ENCODE measurements at places on chromosomes 16 and 17.

GRCh38 chr17:40825599-40825998 lies 3.2 kb upstream of the KRT10 start:
- DNase-seq = no peak

DNA sequence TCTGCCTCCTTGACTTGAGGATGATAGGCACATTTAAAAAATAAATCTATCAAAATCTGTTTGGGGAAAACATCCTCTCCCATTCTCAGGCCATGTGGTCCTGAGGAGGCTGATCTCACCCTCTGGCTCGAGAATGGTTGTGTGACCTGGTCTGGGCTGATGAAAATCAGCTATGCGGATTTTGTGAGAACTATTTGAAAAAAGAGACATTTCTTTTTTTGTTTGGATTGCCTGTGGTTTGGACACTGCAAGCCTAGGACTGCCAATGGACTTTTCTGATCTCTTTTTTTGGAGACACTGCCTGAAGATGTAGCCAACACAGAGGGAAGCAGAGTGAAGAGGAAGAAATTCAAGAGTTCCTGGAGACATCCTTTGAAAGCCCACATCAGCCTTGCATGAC lies 145.9 kb downstream of the HS3ST3B1 start:
- no peak for DNase-seq

- no peak for DNase-seq
Measured at GRCh38 chr17:8654822-8655221, 24.3 kb upstream of the MYH10 start.

DNA sequence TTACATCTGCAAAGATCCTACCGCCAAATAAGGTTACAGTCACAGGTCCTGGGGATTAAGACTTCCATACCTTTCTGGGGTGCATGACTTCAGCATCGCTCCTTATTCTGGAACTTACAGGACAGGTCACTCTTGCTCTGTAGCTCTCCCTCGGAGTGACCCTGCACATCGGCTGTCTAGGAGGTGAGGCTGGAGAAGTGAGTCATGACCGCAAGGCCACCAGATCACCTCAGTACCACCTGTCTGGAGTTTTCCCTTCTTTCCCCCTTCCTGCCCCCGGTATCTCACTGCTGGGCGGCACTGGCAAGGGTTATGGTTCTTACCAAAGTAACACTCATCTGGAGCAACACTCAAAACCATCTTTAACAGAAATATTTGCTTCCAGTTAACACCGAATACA lies 374.8 kb downstream of the SLC39A11 start:
- no peak for DNase-seq

DNA sequence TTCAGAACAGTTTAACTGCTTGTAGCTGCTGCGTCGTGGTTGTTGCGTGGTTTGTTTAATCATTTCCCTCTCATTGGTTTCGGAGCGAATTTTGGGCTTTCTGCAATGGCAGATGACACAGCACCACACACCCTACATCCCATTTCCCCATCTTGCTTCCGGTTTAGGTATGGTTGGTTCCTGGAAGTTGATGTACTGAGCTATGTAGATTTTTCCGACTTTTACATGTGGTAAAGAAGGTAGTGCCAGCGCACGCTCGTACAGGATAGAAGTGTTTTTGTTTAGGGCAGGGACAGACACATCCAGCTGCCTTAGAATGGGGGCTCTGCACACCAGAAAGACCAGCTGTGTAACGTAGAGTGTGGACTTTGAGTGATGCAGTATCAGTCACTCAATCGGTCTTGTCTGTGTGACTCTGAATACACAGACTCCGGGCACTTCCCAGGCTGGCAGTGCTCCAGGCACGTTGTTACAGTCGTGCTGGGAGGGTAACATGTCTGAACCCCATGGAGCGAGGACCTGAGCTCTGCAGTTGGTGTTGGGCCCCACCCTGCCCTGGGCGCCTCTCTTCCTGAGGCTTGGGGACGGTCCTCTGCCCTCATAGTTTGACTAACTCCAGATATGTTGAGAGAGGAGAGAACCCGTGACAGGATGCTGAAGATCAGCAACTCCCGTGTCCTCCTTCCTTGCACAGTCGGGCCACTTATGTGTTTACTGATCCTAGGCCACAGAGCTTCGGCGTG lies 172.0 kb upstream of the CHMP6 start:
- peak; percentile 74 for DNase-seq

Data from SK-N-SH (cell line).